Occipital lobe (tissue), 3 donors: ENCODE measurements at places on chromosomes 11 and 22.

GRCh38 chr11:59195586-59195985 is 17.1 kb downstream of the MPEG1 start:
- no peak for DNase-seq

GRCh38 chr11:119910051-119910450 is 181.1 kb upstream of the NECTIN1 start:
- DNase-seq, result no peak

- no peak for DNase-seq
These were observed 552.8 kb upstream of the CHORDC1 start for GRCh38 chr11:90775567-90776165.

GRCh38 chr22:21032037-21032867 is at the start of gene SLC7A4:
Gene SLC7A4, minus strand, starts transcription at chr22:21032561. Its CDS starts 749 bp downstream, at chr22:21031812.
- DNase-seq, result no peak

DNA sequence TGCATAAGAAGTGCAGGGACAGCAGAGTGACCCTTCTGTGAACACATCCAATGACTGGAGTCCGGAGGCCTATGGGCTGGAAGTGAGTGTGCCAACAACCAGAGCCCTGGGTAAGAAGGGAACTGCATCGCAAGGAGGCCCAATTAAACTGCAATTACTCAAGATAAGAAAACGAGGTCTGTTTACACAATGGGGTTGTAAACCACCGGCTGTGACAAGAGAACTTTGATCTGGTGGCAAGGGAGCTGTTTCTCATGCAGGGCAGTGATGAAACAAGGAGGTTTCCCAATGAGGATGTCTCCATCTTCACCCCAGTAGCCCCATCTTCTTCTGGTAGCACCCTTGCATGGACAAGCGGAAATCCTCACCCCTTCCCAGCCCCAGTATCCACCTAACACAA is 21.5 kb downstream of the ETS1 start:
- DNase-seq, result no peak

DNA sequence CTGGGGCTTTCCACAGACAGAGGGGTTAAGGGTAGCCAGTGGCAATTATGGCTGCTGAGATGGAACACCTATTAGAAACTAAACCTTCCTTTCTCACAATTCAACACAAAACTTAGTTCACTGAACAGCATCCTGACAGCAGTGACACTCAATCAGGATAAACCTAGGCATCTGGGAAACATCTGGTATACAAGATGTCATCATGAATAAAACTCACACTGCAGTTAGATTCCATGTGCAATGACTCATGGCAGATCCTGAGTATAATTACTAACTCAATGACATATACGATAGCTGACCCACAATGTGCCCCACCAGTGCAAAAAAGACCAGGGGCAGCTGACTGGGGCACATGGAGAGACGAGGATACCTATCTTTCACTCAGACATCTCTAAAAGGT is 17.7 kb downstream of the RBFOX2 start:
- no peak for DNase-seq

- no peak for DNase-seq
These were observed 23.9 kb downstream of the NEFH start for GRCh38 chr22:29503811-29504372.

DNA sequence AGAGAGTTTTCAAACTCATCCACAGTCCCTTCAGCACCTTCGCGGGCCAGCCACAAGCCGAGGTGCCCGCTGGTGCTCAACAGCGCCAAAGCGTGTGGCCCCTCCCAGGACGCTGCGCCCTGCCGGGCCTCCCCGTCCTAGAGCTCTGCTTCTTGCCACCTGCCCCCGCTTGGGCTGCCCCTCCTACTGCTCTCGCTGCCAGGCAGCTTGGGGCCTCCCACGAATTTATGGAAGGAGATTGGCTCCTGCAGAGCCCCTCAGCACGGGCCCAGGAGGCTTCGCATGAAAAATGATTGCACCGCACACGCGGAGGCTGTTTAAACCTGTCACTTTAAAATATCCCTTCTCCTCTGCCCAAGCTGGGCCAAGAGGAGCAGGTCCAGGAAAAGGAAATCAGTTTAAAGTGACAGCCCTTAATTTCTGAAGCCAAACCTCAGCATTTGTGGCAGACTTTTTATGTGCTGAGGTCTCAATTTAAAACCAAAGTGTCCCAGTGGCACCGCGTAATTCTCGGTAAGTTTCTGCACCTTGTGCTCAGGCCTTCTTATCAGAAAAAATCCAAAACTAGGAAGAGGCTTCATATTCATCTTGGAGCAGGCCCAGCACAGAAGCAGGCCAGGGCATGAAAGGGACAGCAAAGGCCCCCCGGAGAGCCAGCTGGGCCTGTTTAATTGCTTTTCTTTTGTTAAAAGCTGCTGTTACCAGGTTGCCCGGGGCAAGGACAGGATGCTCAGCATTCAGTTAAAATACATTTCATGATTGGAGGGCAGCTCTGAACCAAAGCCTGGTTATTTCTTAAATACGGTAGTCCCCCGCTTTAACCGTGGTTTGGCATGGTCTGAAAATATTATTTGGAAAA is 303.6 kb downstream of the OPCML start:
- DNase-seq, result peak; percentile 40

- DNase-seq, result no peak
These were observed 4.9 kb downstream of the CSNK1E start for GRCh38 chr22:38312261-38312800.

- DNase-seq, result no peak
These were observed 55.6 kb downstream of the P4HA3 start for GRCh38 chr11:74255741-74256375.

DNA sequence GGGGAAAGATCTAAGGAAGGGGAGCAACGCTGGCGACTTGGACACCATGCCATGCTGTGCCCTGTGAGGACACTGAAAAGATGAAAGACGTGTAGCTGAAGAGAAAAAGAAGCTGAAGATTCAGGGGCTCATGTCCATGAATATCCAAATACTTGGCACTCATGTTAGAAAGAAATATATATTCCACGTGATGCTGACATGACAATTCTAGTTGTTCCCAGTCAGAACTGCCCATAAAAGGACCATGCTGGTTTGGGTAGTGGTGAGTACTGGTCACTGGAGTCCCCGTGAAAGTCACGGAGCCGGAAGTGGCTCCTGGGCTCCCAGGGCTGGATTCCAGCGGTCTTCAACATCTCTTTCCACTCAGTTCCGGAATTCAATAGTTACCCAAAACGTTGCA is 9.9 kb downstream of the MS4A15 start:
- no peak for DNase-seq

DNA sequence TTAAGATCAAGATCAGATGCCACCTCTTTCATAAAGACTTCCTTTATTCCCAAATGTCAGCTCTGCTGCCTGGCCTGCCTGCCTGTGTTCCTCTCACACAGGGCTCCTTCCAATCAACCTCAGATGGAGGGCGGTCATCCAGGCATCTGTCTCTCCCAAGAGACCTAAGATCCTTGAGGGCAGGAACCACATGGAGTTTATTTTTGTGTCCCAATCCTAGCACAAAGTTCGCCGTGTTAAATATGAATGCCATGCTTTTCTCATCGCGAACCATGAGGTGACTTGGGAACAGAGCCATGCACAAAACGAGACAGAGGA is 72.7 kb upstream of the ARFGAP3 start:
- DNase-seq, result no peak

DNA sequence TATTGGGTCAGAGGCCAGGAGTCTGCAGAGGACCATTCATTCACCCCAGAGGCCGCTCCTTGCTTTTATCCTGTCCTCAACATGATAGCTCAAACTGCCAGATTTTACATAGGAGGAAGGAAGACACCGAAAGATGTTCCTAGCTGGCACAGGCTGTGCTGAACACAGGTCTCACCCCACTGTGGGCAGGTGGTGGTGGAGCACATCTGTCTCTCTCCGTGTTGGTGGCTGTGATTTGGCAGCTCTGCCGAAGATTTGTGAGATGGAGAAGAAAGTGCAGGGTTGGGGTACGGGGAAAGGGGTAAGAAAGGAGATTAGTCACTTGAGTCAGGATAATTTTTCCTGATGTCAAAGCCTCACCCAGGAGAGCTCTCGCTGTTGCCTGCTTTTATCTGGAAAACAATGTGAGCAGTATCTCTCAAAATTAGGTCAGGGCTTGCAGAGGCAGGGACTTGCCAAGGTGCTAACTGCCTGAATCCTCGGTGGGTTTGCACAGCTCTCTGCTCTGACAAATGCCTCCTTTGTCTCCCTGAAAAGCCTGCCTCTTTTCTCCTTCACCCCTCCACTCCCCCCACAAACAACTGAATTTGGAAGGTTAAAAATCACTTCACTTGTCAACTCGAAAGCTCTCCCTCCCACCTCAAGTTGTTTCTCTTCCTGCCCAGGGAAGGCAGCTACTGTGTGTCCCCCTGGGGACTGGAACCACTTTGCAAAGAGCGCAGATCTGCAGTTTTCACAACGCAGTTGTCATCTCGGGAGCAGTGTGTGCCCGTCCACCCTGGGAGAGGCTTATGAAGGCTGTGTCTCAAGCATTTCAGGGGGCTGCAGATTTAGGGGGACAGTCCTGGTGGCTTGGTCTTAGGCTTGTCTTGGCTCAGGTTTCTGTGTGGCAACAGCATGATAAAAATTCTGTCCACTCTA is 299.7 kb downstream of the ST3GAL4 start:
- no peak for DNase-seq

DNA sequence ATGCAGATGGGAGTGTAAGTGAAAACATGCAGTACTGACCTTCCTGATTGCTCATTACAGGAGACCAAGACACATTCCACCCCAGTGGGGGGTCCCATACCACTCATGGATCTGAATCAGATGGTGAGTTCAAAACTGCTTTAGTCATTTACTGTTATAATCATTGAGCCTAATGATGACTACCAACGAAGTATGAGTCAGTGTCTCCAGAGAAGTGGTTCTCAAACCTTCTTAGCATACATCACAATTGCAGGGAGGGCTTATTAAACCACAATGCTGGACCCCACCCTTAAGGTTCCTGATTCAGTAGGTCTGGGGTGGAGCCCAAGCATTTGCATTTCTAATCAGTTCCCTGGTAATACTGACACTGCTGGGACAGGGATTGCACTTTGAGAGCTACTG is 75.8 kb downstream of the CD44 start:
- DNase-seq, result no peak

GRCh38 chr11:24312464-24313238 is 184.2 kb upstream of the LUZP2 start:
- DNase-seq, result no peak

DNA sequence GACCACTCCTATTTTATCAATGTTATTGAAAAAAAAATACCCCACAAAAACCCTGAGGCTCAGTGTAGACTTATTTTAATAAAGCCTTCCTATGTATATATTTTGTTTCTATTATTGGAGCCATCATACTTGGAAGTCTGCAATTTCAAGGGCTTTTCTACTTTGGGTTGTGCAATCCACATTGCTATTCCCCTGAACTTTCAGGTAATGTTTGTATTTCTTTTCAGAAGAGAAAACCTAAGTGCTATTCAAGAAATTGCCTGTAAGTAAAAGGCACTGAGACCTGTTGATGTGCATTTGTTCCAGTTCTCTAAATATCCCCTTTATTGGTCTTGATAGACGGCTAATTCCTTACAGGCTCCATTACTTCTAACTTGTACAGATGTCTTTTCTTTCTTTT is 280.7 kb upstream of the RAG2 start:
- no peak for DNase-seq

DNA sequence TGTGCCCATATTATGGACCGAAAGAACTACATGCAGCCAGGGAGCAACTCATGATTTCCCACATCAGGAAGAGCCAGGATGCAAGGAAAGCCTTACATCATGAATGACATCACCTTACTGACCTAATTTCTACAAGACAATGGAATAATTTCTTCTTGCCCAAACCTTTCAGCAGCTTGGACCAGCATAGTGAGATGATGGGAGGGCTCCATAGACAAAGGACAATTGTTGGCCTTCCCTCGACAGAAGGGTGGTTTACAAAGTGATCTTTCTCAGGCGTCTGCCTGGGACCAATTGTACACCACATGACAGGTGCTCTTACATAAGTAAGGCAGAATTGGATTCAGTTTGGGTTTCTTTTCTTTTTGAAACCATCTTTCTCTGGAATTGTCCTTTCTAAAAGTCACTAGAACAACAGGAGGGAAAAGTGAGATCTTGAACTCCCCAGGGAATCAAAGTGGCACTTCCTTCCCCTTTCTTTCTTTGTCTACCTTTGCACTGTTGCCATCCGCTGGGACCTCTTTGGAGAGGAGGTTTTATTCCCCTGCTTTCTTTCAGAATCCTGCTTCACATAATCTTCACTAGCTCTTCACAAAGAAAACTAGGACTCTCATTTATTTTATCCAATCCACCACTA is 51.7 kb upstream of the PAK1 start:
- DNase-seq, result no peak

DNA sequence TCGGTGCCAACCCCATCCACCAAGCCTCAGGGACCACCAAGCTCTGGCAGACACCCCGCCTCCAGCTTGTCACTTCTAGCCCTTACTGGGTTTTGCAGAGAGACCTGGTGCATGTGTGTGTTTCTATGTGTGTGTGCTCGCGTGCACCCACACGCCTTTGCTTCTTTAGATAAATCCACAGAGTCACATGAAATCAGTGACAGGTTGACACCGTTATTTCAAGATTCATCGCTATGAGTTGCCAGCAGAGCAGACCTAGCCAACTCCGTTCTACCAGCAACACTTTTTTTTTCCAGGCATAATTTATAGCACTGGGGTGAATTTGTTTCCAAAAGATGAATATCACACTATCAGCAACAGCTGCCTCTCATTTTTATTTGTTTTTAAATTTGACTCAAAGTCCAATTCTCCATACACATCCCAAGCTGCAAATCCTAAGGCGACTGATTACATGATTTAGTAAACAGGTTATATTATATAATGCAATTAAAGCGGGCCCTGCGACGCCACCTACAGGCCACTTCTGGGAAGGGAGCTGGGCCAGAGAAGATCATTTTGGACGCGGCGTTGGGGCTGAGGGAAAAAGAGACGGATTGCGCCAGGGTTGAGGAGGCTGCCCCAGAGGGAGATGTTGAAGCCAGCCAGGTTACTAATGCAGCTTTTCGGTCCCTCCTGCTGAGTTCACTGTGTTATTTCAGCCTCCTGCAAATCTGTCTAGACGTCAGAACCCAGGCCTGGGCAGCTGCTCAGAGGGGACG is 150.5 kb downstream of the FEZ1 start:
- DNase-seq, result peak; percentile 47

- DNase-seq, result no peak
These were observed 380.5 kb downstream of the SHANK2 start for GRCh38 chr11:70871881-70872280.

DNA sequence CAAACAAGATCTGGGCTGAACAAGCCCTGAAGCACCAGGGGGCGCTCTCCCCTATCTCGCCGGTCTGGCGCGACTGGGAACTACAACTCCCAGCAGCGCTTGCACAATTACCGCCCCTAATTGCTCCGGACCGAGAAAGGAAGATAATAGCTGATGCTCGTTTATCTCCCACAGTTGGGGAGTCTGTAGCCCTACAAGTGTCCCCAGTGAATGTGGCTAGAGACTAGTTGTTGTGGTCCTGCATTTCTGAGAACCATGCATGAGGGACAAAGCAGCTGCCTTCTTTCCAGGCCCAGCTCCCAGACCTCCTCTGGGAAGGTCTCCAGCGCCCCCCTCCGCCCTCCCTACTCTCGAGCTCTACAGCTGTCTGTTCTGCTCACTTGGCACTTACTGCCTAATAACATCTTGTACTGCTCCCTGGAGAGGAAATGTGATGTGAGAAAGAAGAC is 34.4 kb downstream of the NRXN2 start:
- DNase-seq, result peak; percentile 93

- no peak for DNase-seq
These were observed 9.7 kb upstream of the PIK3IP1 start for GRCh38 chr22:31302006-31302405.
